ENCODE measurements at places on chromosomes 4 and X.
A peak's percentile ranks its signal among the peaks of the same experiment; 100 is the strongest.

DNA sequence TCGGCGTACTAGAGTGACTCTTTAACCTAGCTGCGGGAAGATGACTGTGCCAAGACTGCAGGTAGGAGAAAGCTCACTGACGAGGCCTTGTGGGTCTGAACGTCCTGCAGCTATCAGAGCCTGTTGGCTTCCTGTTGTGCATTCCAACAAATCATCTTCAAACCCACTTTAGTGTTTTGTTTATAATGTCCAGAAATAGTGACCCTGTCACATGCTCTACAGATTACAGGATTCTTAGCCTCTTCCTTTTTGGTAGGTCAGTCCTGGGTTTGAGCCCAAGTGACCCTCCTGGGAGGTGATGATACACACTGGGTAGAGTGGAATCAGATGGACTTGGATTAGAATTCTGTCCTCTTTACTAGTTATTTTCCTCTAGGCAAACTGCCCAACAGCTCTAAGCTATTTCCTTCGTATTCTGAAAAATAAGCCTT is 33.2 kb downstream of the HTT start:
- no peaks in the 10 kb centered on the region for H3K27me3 ChIP-seq
- DNase-seq, result no peak
- H3K4me1 ChIP-seq, result no peaks in the 10 kb centered on the region
- no peak overlapping the region for H3K27ac ChIP-seq
- H3K4me3 ChIP-seq, result no peak overlapping the region

- no peaks in the 10 kb centered on the region for H3K36me3 ChIP-seq
- no peaks in the 10 kb centered on the region for H3K27me3 ChIP-seq
- H3K4me3 ChIP-seq, result no peak overlapping the region
- H3K4me1 ChIP-seq, result no peaks in the 10 kb centered on the region
- no peak overlapping the region for H3K27ac ChIP-seq
Measured at GRCh38 chrX:10108288-10108687, 48.5 kb upstream of the CLCN4 start.

DNA sequence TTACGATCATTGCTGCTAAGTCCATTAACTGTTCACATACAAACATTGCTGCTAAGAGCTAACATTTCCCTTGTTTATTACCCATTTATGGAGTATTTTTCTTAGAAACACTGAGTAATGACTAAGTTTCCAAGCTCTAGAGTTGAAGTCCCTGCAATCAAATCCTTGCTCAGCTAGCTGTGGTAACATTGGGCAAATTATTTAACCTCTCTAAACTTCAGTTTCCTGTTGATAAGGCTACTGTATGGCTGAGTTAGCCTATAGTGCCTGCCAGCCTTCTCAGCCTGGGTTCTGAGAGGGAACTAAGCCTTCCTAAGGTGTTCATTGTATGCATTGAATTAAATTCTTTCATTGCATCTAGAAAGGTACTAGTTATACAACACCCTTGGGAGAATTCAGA is 15.2 kb upstream of the SCOC start:
- no peak overlapping the region for H3K27ac ChIP-seq
- H3K4me3 ChIP-seq, result no peak overlapping the region
- H3K36me3 ChIP-seq, result no peaks in the 10 kb centered on the region

DNA sequence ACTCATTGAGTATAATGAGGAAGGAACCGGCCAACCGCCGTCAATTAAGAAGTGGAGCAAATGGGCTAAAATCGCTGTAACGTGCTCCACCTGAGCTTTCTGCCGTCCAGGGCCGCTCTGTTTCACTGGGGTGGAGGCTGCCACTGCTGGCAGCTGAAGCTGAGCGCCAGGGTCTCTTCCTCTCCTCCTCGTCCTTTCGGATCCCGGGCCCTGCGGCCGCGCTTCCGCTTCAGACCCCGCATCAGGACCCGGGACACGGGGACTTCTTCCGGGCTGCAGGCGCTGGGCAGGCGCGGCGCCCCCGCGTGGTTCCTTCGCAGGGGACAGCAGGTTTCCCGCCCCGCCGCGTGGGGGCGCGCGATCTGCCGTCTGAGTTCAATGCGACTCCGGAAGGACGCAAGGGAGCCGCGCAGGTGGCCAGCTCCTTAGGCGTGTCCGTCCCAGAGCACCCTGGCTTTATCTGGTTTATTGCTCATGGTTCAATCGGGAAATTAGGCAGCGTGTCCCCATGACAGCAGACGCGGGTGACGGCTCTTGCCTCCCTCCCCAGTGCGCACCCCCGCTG is 519.8 kb downstream of the TRIML1 start:
- no peak overlapping the region for H3K4me3 ChIP-seq
- H3K36me3 ChIP-seq, result no peaks in the 10 kb centered on the region
- DNase-seq, result peak; percentile 11
- no peaks in the 10 kb centered on the region for H3K4me1 ChIP-seq
- no peak overlapping the region for H3K27ac ChIP-seq

DNA sequence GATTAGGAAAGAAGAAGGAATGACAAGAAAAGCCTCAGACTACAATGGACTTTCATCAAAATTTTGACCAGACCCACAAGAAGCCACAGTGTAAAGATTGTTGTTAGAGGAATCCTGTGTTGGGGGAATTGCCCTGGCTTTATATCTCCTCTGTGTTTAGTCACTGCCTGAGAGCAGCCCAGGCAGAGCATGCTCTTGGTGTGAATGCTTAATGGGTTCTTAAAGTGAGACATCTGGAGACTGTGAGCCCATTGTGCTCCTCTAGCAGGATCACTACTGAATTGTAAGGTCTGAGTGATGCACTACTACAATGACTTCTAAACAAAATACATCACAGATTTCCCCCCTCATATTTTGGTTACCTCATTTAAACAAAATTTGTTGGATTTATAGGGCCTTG is 1860.5 kb upstream of the ADGRL3 start:
- H3K27me3 ChIP-seq, result no peaks in the 10 kb centered on the region
- H3K4me3 ChIP-seq, result no peak overlapping the region
- no peak for DNase-seq
- H3K4me1 ChIP-seq, result no peaks in the 10 kb centered on the region

GRCh38 chrX:137032841-137033773 is 688 bp downstream of the GPR101 start:
- peak overlapping the region; percentile 23 for H3K4me3 ChIP-seq
- H3K4me1 ChIP-seq, result no peaks in the 10 kb centered on the region
- no peak for DNase-seq
- H3K27ac ChIP-seq, result no peak overlapping the region
- H3K36me3 ChIP-seq, result no peaks in the 10 kb centered on the region

- no peak overlapping the region for H3K27ac ChIP-seq
- DNase-seq, result no peak
- H3K27me3 ChIP-seq, result no peaks in the 10 kb centered on the region
- H3K36me3 ChIP-seq, result no peaks in the 10 kb centered on the region
- H3K4me1 ChIP-seq, result no peaks in the 10 kb centered on the region
Measured at GRCh38 chr4:171718665-171719064, 94.5 kb upstream of the GALNTL6 start.

- H3K4me3 ChIP-seq, result no peak overlapping the region
- H3K27ac ChIP-seq, result no peak overlapping the region
- DNase-seq, result no peak
- H3K4me1 ChIP-seq, result no peaks in the 10 kb centered on the region
- no peaks in the 10 kb centered on the region for H3K36me3 ChIP-seq
Measured at GRCh38 chr4:187289371-187289770, 565.7 kb upstream of the FAT1 start.

- DNase-seq, result no peak
- no peak overlapping the region for H3K4me3 ChIP-seq
- no peaks in the 10 kb centered on the region for H3K36me3 ChIP-seq
- no peaks in the 10 kb centered on the region for H3K4me1 ChIP-seq
- no peak overlapping the region for H3K27ac ChIP-seq
Measured at GRCh38 chr4:82097504-82097903, 276.3 kb downstream of the HNRNPD start.

DNA sequence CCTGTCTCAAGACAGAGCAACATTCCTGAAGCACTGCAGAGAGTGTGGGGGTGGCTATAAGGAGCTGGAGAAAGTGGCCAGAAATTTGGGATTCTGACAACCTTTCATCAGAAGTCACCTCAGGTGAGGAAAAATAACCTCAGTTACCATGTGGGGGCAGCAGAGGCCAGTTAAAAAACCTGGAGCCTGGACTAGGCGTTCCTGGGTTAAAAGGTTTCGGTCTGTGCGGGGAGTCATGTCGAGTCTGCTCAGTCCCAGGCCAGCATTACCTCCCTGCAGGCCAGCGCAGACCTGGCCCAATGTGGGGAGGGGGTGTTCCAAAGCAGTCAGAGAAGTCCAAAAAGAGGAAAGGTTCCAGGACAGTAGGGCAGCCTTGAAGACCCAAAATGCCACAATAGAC is 10.9 kb upstream of the NALF2 start:
- H3K27ac ChIP-seq, result no peak overlapping the region
- no peak for DNase-seq
- H3K4me1 ChIP-seq, result no peaks in the 10 kb centered on the region
- H3K27me3 ChIP-seq, result no peaks in the 10 kb centered on the region
- no peak overlapping the region for H3K4me3 ChIP-seq

- DNase-seq, result no peak
- H3K27me3 ChIP-seq, result no peaks in the 10 kb centered on the region
- no peak overlapping the region for H3K27ac ChIP-seq
- H3K4me3 ChIP-seq, result no peak overlapping the region
Measured at GRCh38 chrX:15988661-15989603, 134.3 kb upstream of the AP1S2 start.

DNA sequence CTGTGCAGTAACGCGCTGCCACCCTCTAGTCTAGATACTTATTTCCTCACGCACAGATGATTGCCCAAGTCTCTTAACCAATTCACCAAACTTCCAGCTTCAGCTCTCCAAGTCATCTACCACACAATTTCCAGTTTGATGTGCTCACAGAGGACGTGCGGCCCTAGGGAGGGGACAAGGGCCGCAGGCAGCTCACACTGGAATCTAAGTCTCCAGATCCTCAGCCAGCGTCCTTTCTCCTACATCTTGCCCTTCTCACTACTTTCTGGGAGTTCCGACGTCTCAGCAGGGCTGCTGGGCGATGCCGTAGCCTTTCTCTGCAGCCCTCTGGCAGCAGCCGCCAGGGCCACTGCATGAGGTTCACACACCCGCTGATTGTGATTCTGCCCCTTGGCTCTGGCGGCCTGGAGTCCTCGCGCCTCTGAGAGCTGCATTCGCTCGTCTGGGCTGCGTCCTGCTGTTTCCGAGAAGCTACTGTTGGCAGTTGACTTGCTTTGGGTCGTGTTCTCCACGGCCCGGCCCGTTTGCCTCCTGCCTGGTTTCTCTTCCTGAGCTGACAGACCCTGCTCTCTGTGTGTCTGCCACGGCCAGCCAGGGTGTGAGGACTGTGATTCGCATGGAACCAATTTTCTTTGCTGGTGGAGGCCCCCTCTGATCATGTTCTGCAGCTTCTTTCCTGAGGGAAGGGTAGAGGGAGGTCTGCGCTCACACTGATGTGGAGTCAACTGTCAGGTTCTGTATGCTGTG is 14.1 kb upstream of the TMEM131L start:
- H3K4me3 ChIP-seq, result no peak overlapping the region
- no peaks in the 10 kb centered on the region for H3K4me1 ChIP-seq
- DNase-seq, result no peak
- H3K36me3 ChIP-seq, result no peaks in the 10 kb centered on the region

GRCh38 chr4:37648084-37648817 is 37.9 kb downstream of the RELL1 start:
- no peak overlapping the region for H3K27ac ChIP-seq
- H3K27me3 ChIP-seq, result no peaks in the 10 kb centered on the region
- H3K36me3 ChIP-seq, result no peaks in the 10 kb centered on the region
- H3K4me1 ChIP-seq, result peaks cover 6% of the 10 kb centered on the region
- no peak overlapping the region for H3K4me3 ChIP-seq
- no peak for DNase-seq

DNA sequence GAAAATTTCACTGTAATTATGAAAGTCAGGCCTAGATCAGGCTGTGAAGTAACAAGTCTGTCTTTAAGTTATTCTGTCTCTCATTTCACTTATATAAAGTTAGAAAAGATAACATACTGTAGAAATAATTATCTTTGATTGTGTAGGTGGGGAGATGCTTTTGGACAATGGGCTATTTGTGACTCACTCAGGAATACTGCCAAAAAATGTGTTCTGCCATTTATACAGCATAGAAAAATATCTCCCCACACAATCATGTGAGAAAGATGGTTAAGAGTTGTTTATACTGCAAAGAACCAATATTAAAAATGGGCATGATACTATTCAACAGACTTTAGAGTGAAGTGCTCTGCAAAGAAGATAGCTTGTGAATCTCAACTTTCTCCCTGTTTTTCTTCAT is 95.0 kb upstream of the GABRA2 start:
- no peak for DNase-seq
- H3K27me3 ChIP-seq, result no peaks in the 10 kb centered on the region
- no peaks in the 10 kb centered on the region for H3K36me3 ChIP-seq
- H3K4me3 ChIP-seq, result no peak overlapping the region

GRCh38 chrX:154401045-154401799 is 3.0 kb downstream of the RPL10 start:
- no peak overlapping the region for H3K27ac ChIP-seq
- no peak overlapping the region for H3K4me3 ChIP-seq
- H3K36me3 ChIP-seq, result peaks cover 23% of the 10 kb centered on the region

DNA sequence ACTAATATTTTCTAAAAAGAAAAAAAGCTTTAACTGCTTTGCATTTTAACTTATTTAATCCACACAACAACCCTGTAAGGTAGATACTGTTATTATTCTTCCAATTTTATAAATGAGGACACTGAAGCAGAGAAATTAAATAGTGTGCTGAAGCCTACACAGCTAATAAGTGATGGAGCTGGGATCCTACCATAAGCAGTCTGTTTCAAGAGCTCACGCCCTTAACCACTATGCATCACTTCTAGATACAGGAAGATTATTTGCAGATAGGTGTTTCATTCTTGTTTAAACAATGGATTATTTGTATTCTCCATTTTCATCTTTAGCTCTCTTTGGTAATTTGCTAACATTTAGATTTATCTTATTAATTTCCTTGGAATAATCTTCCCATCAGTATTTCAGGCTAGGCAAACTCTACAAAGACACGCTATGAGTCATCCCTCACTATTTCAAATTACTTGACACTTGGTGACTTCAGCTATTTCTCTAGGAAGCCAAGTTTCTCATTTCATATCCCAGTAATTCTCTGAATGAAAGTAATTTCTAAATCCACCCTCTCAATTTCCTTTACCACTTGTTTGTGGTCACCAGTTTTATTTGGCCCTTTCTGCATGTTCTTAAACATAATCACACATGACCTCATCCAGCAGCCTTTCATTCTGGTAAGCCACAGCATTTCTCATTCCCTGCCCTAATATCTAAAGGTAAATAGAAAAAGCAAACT is 67.3 kb downstream of the ASB9 start:
- H3K4me1 ChIP-seq, result no peaks in the 10 kb centered on the region
- H3K27me3 ChIP-seq, result no peaks in the 10 kb centered on the region
- H3K36me3 ChIP-seq, result no peaks in the 10 kb centered on the region
- no peak overlapping the region for H3K4me3 ChIP-seq
- DNase-seq, result no peak

- H3K27ac ChIP-seq, result no peak overlapping the region
- H3K36me3 ChIP-seq, result no peaks in the 10 kb centered on the region
- H3K27me3 ChIP-seq, result no peaks in the 10 kb centered on the region
Measured at GRCh38 chrX:124275182-124275894, 57.1 kb upstream of the TEX13D start.

- no peak for DNase-seq
- H3K27ac ChIP-seq, result no peak overlapping the region
- no peaks in the 10 kb centered on the region for H3K27me3 ChIP-seq
- H3K4me1 ChIP-seq, result no peaks in the 10 kb centered on the region
- no peak overlapping the region for H3K4me3 ChIP-seq
Measured at GRCh38 chr4:33334416-33334815, 2614.2 kb downstream of the PCDH7 start.

- no peaks in the 10 kb centered on the region for H3K4me1 ChIP-seq
- no peak for DNase-seq
- no peak overlapping the region for H3K27ac ChIP-seq
- no peaks in the 10 kb centered on the region for H3K27me3 ChIP-seq
- H3K4me3 ChIP-seq, result peak overlapping the region; percentile 93
Measured at GRCh38 chrX:12975670-12975965, 708 bp downstream of the TMSB4X start.
